ENCODE measurements at places on chromosomes 12 and 14.

DNA sequence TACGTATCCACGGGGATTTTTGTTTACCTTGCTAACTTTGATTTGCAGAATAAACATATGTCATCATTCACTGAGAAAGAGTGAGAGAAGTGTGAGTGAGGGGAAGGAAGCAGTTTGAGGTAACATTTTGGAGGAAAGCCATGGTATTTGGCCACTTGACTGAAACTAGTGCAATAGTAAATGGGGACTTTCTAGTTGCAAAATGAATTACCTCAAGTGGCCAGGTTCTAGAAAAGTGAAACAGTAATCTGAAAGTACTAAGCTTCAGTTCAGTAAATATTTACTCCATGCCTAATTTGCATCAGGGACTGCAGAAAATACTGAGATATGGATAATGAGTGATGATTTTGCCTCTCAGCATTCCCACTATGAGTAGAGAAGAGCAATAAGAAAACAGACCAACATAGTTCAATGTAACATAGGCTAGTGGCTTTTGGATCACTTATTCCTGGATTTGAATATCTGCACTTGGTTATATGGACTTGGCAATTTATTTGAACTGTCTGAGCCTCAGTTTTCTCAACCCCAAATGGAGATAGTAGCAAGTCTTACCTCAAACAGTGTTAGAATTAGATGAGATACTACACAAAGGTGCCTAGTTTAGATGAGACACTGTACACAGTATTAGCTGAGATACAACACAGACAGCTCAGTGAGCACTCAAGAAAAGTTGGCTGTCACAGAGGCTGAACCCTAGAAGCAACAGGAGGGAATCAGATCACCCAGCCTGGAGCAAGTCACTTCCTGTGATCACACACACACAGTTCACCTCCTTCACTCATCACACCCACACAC, 439.1 kb downstream of the NPAS3 start:
- DNase-seq = peak; percentile 20

DNA sequence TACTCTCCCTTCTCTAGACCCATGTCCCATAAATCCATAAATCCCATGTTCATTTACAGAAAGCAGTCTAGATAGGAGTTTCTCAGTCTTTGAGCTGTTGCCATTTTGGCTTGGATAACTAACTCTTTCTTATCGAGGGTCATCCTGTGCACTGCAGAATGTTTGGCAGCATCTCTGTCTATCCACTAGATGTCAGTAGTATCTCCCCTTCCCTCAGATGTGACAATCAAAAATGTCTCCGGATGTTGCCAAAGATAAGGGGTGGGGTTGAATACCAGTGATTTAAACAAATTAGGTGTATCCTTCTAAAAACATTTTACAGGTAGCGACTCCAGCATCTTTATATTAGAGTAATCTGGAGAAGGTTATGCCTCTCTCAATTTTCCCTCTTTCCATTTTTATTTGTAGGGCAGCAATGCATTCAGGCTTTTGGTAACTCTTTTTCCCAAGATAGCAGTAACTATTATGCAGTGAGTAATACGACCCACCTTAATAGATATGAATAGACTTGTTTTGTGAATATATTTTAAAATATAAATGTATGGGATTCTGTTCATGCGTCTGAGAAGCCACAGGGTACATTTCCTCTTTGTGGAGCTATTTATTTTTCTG, 100.7 kb downstream of the LRRK2 start:
- peak; percentile 38 for DNase-seq

GRCh38 chr14:71371711-71372396, 464.6 kb downstream of the PCNX1 start:
- DNase-seq = peak; percentile 83

GRCh38 chr12:57604992-57605810, 577 bp downstream of the DTX3 start:
- no peak for DNase-seq

DNA sequence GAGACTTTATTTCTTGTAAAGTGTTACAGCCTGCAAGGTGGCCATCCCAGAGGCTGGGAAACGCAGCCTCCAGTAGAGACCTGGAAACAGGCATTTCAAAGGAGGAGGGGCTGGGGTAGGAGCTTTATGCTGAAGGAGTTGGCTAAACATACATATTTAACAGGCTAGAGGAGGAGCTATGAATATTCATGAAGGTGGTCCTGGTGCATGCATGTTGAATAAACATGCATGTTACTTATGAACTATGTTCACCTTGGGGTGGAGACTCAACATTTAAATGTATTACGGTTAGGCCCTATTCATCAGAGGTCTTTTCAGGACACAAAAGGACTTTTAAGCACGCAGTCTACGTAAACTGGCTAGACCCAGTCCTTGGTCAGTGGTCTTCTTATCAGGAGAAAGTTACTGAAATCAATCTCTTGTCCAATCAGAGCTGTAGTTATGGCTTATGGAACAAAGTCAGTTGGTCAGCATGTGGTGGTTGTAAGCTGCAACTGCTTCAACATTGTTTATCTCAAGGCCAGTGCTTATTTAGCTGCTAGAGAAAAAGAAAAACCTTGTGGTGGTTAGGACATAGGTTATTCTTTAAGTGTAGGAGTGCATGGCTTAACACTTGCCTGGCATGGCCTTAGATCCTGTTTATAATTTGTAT, 11.4 kb upstream of the ARF6 start:
- DNase-seq = peak; percentile 22

DNA sequence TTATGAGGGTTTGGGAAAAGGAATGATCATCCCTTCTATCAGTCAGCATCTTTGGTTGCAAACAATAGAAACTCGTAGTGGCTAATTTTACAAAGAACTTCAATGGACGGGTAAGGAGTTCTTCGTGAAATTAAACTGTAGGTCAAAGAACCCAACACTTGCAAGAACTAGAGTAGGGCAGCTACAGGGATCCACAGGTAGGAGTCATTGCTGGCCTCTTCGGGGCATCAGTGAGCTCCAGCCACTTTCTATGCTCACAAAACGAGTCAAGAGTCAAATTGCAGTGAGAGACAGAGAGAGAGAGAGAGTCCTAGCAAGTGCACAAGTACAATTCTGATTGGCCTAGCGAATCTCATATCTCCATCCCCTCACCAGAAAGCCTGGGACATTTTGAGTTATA, 29.9 kb upstream of the OTX2 start:
- no peak for DNase-seq

- peak; percentile 76 for DNase-seq
These were observed 32.8 kb upstream of the TXNRD1 start for GRCh38 chr12:104182621-104183378.

- DNase-seq = no peak
These were observed 4.6 kb downstream of the IFI27 start for GRCh38 chr14:94115058-94115591.

- peak; percentile 93 for DNase-seq
These were observed 930 bp upstream of the MIA2 start for GRCh38 chr14:39232554-39233415.

DNA sequence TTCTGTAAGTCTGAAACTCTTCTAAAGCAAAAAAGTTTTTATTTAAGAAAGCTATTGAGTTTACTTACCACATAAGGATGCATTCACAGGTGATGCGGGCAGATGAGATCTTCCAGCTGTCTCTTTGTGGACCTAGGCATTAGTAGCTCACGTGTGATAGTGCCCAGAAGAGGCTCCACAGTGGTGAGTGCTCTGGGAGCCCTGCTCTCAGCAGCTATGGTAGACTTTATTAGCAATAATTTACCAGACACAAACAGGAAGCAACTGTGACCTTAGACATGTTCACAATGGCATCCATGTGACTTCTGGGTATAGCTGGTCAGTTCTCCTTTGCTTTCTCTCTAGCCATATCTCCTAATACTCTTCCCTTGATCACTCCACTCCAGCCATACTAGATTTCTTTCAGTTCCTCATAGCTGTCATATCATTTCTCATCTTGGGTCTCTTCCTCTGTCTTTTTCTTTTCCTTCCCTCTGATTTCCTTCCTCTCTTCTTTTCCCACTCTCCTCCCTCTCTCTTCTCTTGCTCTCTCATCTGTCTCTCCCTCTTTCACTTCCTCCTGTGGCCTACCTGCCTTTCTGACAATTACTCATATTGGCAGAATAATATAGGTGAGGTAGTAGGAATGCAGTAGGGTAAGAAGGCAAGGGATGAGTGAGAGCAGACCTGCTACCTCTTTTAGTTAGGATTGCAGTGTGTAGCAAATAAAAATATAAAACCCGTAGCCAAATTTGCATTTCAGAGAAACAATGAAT, 75.2 kb upstream of the SCAF11 start:
- no peak for DNase-seq

DNA sequence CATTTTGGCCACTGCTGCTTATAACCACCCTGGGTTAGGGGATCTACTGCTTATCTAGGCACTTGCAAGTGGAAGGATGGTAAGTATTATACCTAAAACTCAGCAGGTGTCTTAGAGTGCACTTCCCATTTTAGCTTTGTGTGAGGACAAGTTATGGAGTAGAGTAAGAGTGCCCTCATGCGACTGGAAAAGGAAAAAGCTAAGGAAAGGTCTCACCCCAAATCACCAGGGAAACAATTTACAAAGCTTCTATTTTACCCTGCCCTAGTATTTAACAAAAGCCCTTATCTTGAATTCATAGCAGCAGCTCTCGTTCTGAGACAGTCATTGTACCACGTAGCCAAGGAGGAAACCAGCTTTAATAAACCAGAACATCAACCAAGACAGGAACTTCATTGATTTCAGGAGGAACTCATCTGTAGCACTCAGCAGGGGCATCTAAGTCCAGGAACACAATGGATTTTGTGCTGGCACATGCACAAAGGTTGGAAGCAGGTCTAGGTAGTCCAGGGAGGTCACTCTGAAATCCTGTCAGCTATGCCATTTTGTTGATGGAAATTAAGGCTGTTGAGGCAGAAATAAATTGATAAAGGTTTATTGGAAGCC, 2.9 kb downstream of the RDH12 start:
- peak; percentile 58 for DNase-seq

GRCh38 chr12:57842342-57843294, 3.9 kb downstream of the CTDSP2 start:
- DNase-seq = peak; percentile 42

GRCh38 chr12:71727958-71728357, 26.7 kb upstream of the RAB21 start:
- no peak for DNase-seq

GRCh38 chr12:55637467-55637866, 775 bp downstream of the OR10P1 start:
- no peak for DNase-seq

DNA sequence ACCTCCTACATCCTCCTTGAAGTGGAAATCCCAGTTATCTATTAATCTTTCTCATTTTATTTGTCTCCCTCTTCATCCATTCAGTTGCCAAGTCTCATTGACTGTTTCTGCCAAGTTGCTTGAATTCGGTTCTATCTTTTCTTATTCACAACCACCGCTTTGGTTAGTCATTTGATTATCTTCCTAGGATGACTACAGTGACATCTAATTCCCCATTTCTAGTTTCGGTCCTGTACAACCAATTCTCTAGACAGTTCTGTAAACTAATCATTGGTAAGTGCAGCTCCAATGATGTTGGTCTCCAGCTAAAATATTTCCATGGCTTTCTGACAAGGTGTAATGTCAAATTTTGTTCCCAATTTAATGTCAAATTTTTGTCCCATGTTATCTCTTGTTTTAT, 220.1 kb downstream of the ADAMTS20 start:
- no peak for DNase-seq

DNA sequence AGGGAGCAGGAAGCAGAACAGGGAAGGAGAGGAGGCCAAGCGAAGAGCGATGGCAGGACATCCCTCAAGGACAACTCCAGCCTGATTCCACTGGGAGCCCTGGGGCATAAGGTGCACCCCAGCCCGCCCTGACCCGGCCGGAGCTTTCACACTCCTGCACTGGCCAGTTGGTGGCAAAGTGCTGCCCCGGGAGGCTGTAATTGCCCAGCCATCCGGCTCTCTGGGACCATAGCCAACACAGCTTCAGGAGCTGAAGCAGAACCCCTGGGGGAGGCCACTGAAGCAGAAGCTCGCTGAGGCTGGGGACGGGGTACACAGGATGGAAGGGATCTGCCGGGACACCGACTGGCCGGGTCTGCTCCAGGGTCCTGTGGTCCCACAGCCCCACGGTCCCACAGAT, 41.9 kb upstream of the BEGAIN start:
- DNase-seq = no peak

- DNase-seq = peak; percentile 5
These were observed 52.1 kb downstream of the GSC start for GRCh38 chr14:94717808-94718207.

DNA sequence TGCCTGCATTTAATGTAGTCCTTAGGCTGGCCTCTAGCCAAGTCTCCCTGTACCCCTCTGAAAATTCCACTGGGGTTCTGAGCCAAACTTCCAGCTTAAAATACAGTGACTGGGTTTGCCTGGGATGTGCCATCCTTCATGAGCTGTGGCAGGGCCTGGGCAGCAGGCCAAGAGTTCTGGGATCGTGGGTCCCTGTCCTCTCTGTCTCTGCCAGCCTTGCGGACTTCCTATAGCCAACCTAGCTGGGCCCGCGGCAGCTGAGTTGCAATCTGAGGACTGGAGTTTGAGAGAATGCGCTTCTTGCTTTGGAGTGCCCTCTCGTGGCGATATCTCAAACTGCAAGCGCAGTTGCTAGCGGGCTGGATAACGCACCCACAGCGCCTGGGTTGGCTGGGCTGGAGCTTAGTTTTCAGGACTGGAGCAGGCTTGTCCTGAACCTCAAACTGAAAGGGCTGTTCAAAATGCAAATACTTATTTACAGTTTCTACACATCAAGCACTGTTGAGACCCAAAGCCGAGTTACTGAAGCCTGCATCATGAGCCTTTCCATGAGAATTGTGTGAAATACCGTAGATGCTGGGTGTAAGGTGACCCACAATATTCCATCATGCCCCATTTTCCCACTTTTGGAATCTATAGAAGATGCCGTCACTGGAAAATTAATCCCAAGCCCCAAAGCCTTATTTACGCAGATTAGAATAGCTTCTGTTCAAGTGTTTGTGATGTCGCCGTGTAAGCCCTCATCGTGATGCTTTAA, 7.3 kb upstream of the IFI27L2 start:
- DNase-seq = peak; percentile 76

- no peak for DNase-seq
These were observed 206.4 kb downstream of the BCL11B start for GRCh38 chr14:99065551-99065950.

GRCh38 chr12:31897781-31898503, 61.3 kb upstream of the RESF1 start:
- peak; percentile 61 for DNase-seq

- DNase-seq = peak; percentile 85
These were observed 41.6 kb downstream of the UBE3B start for GRCh38 chr12:109518820-109519665.

- peak; percentile 7 for DNase-seq
These were observed 806.3 kb downstream of the DIO2 start for GRCh38 chr14:79404874-79405511.

GRCh38 chr14:68627050-68627867, 165.6 kb downstream of the ZFP36L1 start:
- no peak for DNase-seq

GRCh38 chr12:130147875-130148596, 14.2 kb upstream of the FZD10 start:
- no peak for DNase-seq

All from iris pigment epithelial cell (primary cell).